ENCODE measurements at places on chromosomes 3 and 15.

GRCh38 chr3:52005571-52005986 lies 9.9 kb upstream of the RPL29 start:
- DNase-seq, result peak; percentile 86

- DNase-seq, result no peak
These were observed 374.6 kb upstream of the ARL6 start for GRCh38 chr3:97389936-97390335.

- DNase-seq, result peak; percentile 69
These were observed 59.6 kb upstream of the ZBTB38 start for GRCh38 chr3:141308588-141309218.

- no peak for DNase-seq
These were observed 296.5 kb downstream of the MECOM start for GRCh38 chr3:169367016-169367415.

DNA sequence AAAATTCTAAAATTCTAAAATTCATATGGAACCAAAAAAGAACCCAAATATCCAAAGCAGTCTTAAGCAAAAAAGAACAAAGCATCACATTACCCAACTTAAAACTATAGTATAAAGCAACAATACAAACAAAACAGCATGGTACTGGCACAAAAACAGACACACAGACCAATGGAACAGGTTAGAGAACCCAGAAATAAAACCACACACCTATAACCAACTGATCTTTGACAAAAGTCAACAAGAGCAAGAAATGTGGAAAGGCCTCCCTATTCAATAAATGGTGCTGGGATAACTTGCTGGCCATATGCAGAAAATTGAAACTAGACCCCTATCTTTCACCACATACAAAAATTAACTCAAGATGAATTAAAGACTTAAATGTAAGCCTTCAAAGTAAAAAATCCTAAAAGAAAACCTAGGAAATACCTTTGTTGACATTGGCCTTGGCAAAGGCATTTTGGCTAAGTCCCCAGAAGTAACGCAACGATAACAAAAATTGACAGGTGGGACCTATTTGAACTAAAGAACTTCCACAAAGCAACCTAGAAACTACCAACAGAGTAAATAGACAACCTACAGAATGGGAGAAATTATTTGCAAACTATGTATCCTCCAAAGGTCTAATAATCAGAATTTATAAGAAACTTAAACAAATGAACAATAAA lies 56.9 kb downstream of the TTBK2 start:
- DNase-seq, result no peak

GRCh38 chr15:92822216-92823144 lies 77.6 kb upstream of the CHD2 start:
- no peak for DNase-seq

DNA sequence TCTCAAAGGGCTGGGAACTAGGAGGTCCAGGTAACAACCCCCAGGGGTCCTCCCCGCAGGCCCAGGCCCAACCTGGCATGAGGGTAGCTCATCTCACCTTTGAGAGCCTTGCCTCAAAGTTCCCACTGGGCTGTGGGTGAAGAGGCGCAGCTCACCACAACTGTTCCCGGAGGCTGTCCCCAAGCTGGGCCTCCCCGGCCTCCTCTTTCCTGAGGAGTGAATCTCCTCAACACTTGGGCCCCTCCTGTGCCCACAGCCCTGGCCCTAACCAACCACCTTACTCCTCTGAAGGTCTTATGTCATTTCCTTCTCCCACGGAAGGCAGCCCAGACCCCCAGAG lies 27.5 kb upstream of the CORO2B start:
- DNase-seq, result no peak
